ENCODE measurements at places on chromosomes 1 and 21.

- peak; percentile 50 for DNase-seq
These were observed 109.5 kb upstream of the SIM2 start for GRCh38 chr21:36589352-36589971.

DNA sequence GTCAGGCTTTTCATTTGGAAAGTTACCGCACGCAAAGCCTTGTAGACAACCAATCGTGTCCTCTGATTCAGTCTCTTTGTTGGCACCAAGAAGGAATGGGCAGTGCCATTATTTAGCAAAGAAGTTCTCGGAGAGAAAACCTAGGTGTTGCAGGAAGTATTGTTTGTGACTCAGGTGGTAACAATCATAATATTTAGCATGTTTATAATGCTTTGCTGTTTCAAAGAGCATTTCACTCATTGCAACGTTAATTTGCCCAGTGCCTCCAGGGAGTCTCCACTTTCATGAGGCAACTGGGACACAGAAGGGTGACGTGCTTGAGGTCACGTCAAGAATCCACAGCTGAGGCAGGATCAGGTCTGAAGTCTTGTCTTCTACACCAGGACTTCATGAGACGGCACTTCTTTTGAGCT lies 31.4 kb downstream of the STPG1 start:
- no peak for DNase-seq

- no peak for DNase-seq
These were observed 22.5 kb downstream of the ERRFI1 start for GRCh38 chr1:8003438-8004112.

- no peak for DNase-seq
These were observed 46.3 kb downstream of the PRDM15 start for GRCh38 chr21:41832596-41833496.

Measured in GM04504 (cell line).